ENCODE measurements at places on chromosomes 2 and 18.

- no peak for DNase-seq
Observed at GRCh38 chr2:6923319-6923718, 6.1 kb downstream of the RNF144A start.

- no peak for DNase-seq
Observed at GRCh38 chr2:22454826-22455485, 930.0 kb upstream of the KLHL29 start.

GRCh38 chr18:7830468-7830867 lies 263.4 kb downstream of the PTPRM start:
- DNase-seq = no peak

GRCh38 chr18:22020127-22020866 lies 149.1 kb upstream of the GATA6 start:
- DNase-seq = no peak

- DNase-seq = no peak
Observed at GRCh38 chr2:84033347-84033974, 425.6 kb downstream of the SUCLG1 start.

DNA sequence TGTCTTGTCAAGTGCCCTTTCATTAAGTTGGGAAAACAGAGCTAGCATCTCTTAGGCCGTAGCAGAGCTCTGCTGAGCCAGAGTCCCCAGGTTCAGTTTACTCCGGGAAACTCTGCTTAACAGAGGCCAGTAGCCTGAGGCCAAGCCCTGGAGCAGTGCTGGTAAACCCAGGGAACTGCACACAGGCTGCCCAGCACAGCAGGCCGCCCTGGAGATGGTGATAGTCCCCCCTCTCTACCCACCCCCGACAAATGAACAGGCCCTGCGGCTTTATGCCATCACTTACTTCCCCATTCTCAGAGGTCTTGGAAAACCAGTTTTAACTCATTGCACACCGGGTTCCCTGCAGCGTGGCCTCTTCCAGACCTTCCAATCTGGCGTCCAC lies 3.5 kb downstream of the CNNM4 start:
- DNase-seq = no peak

DNA sequence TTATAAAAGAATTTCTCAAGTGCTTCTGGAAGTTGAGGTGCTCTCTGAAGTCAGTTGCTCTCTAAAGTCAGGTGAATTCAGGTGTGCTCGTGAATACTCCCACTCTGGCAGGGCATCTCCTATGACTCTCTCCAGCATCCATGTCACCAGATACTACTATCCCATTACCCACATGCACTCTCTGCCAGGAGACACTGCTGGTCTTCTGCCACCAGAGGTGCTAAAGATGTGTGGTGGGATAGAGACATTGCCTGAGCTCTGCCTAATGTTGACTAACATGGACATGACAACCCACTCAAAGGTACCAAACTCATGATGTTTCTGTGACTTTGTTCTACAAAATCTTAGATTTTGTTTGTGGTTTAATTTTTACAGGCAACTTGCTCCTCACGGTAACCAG lies 106.4 kb upstream of the HNRNPA3 start:
- DNase-seq = no peak
